ENCODE measurements at places on chromosomes 12 and 14. TPM values are rescaled to one million over a fixed set of nuclear protein-coding genes. Genes with fewer than 3 reads are reported as not detected.

GRCh38 chr12:6383572-6384498 lies at the start of gene LTBR:
Gene LTBR (plus strand): TSS chr12:6384162. CDS start chr12:6384359, 197 bp downstream.
- peak within 1 kb of the TSS; percentile 97 for H3K27ac ChIP-seq
- H3K27me3 ChIP-seq: no peaks in the 10 kb centered on the region
- peaks cover 21% of the 10 kb centered on the region for H3K4me1 ChIP-seq
- peak; percentile 97 for DNase-seq

DNA sequence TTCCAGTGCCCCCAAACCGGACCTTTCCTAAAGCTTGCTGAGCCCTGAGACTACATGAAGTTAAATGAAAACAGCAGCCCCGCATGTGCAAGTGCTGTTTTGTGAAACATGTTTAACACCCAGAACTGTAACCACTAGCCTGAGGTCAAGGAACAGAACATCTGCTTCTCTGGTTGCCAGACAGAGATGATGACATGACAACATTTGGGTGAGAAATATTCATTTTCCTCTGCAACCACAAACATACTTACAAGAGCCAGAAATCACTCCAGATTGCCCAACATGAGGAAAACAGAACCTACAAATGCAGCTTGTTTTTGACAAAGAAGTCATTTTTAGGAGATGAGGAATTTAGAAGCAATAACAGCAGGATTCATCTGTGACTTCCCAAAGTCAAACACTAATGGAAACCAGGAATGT lies 110.4 kb downstream of the BCAT1 start:
- H3K36me3 ChIP-seq: no peaks in the 10 kb centered on the region
- H3K27ac ChIP-seq: peak overlapping the region; percentile 53
- H3K27me3 ChIP-seq: no peaks in the 10 kb centered on the region
- DNase-seq: peak; percentile 39
- no peak overlapping the region for H3K4me3 ChIP-seq

- DNase-seq: no peak
- no peak overlapping the region for H3K27ac ChIP-seq
- no peaks in the 10 kb centered on the region for H3K27me3 ChIP-seq
- no peaks in the 10 kb centered on the region for H3K4me1 ChIP-seq
- H3K4me3 ChIP-seq: no peak overlapping the region
- no peaks in the 10 kb centered on the region for H3K36me3 ChIP-seq
These were observed 425.4 kb downstream of the SLC16A7 start for GRCh38 chr12:60021235-60021634.

GRCh38 chr14:100896369-100897060 lies 7.0 kb downstream of the RTL1 start:
- peaks cover 5% of the 10 kb centered on the region for H3K27me3 ChIP-seq
- no peak overlapping the region for H3K4me3 ChIP-seq
- no peaks in the 10 kb centered on the region for H3K4me1 ChIP-seq
- H3K36me3 ChIP-seq: no peaks in the 10 kb centered on the region

GRCh38 chr12:54373649-54374561 lies 9.6 kb upstream of the GPR84 start:
- H3K36me3 ChIP-seq: no peaks in the 10 kb centered on the region
- DNase-seq: no peak
- H3K4me1 ChIP-seq: peaks cover 46% of the 10 kb centered on the region
- no peak overlapping the region for H3K4me3 ChIP-seq
- H3K27me3 ChIP-seq: no peaks in the 10 kb centered on the region

DNA sequence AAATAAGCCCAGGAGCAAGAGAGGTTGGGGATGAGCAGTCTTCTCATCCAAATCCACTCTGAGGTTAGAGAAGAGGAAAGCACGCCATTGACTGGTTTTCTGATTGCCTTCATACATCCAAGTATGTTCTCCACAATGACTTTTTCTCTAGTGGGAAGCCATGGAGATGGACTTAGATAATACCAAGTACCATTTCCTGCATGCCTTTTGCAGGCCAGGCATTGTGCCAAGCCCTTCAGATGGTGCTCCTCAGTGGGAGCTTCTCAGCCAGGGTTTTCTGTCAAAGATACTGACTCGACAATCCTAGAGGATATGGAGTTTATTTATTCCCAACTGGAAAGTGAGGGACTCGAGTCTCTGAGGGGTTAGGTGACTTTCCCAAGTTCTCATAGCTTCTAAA lies 218.0 kb downstream of the ZFP36L1 start:
- no peak overlapping the region for H3K27ac ChIP-seq
- H3K4me3 ChIP-seq: no peak overlapping the region
- H3K27me3 ChIP-seq: no peaks in the 10 kb centered on the region
- DNase-seq: no peak

Gene GALNT8
- not detected for total RNA-seq

Gene TDRD9
- total RNA-seq: not detected

Gene FAM90A1
- total RNA-seq: not detected

Gene IL26
- total RNA-seq: not detected

Gene PROX2
- total RNA-seq: not detected
